Pons (tissue), 1 donor: ENCODE measurements at places on chromosomes 13 and 19.

GRCh38 chr13:29922281-29922821 lies 71.9 kb upstream of the UBL3 start:
- no peak for DNase-seq

- DNase-seq: no peak
Observed at GRCh38 chr19:13981988-13982501, 24.1 kb downstream of the RFX1 start.

GRCh38 chr13:24081387-24081786 lies 79.1 kb upstream of the SPATA13 start:
- DNase-seq: no peak

GRCh38 chr19:51573331-51573730 lies 2.2 kb downstream of the ZNF175 start:
- DNase-seq: no peak

DNA sequence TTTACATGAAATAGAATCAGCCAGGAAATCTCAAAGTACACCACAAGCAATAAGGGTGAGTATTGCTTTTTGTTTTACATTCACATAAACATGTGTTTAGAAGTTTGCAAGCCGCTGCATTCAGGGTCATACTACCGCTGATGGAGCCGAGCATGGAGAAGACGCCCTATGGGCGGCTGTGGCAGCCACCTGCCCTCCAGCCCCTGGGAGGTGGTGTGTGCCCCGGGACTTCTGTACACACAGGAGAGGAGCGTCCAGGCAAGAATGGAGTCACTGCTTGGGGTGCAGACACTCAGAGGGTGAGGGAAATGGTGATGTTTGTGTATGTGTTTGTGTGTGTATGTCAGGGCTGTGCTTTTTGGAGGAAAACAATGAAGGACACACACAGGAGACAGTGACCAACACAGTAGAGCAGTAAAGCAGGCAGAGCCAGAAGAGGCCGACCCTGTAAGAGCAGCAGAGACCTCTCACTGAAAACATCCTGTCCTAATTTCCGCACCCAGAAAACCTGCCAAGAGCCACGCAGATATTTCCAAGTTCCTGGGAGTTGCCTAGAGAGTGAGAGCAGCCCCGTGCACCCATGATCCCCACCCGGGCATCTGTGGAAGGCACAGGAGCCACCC lies 108.1 kb upstream of the GJB6 start:
- no peak for DNase-seq
